ENCODE measurements at places on chromosomes 1 and 21.

GRCh38 chr1:213399695-213400094 is 348.7 kb downstream of the RPS6KC1 start:
- DNase-seq, result no peak

GRCh38 chr1:147541672-147542568 is 619 bp downstream of the BCL9 start:
- no peak for DNase-seq

GRCh38 chr1:22910986-22911651 is 61.5 kb downstream of the LACTBL1 start:
- no peak for DNase-seq

GRCh38 chr1:225458222-225458631 is 30.4 kb upstream of the LBR start:
- DNase-seq, result no peak

DNA sequence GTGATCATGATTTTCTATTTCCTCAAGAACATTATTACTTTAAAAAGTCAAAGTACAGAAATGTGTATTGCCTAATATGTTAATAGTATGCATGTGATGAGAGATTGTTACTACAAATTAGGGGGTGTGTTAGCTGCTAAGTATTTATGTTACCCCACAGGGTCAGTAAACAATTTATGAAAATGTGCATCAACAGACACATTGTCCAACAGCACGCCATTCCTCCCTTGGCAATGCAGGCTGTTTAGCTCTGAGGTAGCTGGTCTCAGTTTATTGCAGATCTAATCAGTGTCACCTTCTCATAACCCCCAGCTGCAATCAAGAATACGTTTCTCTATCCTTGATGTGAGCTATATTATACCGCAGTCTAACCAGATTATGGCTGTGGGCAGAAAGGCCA is 99.4 kb downstream of the TNR start:
- DNase-seq, result no peak

DNA sequence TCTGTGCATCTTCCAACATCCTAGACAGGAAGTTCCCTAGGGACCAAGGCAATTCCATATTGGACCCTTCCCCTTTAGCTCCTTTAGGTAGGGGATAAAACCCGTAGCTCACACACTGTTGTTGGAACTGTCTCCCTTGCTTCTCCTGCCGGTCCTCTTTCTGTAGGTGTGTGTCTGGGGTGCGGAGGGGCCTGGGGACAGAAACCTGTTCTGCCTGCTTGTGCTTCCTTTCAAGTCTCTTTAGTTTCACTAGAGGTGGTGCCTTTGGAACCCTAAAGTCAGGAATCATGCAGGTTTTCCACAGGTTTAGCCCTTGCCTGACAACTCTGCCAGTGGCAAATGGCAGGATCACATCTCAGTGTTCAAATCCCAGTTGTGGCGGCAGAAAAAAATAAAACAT is 74.6 kb upstream of the PTGFRN start:
- no peak for DNase-seq

DNA sequence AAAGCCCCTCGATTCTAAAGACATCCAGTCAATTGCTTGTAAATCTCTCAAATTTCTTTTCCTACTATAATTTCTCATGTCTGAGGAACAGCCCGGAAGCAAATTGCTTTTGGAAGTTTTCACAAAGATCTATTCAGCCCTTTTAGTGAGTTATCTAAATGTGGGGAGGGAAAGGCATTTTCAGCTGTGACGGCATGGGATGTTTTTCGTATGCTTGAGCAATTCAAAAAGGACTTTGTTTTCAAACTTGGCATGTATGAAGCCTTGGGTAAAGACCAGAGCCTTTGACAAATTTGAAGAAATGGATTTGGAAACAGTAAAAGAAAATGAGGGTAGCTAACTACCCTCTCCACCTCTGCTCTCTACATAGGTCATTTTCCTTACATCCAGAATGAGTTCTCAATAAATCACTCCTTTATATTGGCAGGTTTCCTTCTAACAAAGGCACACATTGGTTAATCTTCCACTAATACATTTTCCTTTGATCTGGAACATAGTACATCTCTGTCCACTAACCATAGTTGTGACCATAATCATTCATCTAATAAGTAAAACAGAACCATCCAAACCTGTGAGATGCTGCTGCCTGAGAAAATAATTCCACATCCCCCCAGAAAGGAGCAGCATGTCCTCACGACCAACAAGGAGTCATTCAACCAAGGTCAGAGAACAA is 66.1 kb upstream of the ADAM30 start:
- no peak for DNase-seq

Measured in AG09319 (cell line).